ENCODE measurements at places on chromosomes 1 and 21.
A peak's percentile ranks its signal among the peaks of the same experiment; 100 is the strongest.

DNA sequence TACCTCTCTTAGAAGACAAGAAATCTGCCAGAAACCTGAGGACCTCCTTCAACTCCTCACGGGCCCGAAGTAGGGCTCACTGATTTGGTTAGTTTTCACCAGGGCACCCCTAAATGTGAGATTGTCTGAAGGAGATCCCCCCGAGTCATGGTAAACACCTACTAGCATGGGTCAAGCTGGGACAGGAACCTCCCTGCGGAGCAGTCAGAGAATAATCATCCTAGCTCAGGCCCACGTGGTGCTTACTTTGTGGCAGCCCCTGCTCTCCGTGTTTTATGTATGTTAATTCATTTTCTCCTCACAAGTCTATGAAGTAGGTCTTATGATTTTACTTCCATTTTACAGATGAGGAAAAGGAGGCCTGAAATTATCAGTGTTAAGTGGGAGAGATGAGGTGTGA, 138.2 kb downstream of the NTPCR start:
- DNase-seq, result no peak

DNA sequence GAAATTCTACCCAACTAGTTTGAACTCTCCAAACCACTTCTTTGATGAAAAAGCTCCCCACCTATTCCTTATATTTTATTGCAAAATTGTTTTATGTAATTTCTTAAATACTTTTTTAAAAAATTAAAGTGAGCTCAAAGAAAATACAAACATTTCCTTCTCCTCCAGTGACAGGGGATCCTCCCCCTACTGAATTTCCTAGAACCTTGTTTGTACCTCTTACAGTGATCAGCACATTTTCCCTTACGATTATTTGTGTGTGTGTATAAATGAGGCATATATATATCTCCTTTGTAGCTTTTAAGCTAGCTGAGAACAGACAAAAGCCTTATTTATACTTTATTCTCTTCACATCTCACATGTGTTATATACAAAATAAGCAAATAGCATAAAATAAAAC, 44.4 kb downstream of the VAV3 start:
- DNase-seq, result no peak

DNA sequence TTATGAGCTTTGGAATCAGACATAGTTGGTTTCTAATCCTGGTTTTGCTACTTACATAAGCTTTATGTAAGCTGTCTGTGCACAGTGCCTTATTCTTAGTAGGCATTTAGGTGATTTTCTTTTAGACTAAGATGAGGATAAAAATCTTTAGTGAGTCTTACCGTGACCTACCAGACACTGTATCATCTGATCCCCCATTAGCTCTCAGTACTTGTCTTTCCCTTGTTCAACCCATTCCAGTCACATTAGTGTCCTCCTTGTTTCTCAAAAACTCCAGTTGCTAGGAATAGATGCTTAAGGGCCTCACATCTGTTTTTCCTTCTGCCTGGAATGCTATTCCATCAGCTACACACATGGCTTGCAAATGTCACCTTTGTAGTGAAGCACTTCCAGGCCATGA, 18.8 kb downstream of the PPP1R12B start:
- DNase-seq, result peak; percentile 11

GRCh38 chr1:20640183-20640597, 6.9 kb downstream of the PINK1 start:
- DNase-seq, result peak; percentile 70

- no peak for DNase-seq
These were observed 47.5 kb downstream of the MRPS6 start for GRCh38 chr21:34120867-34121266.

- peak; percentile 94 for DNase-seq
These were observed at the start of gene PDXK for GRCh38 chr21:43718872-43719747. TSS of gene PDXK (plus strand) at chr21:43719129. CDS start at chr21:43719295, 166 bp downstream.
